ENCODE measurements at places on chromosomes 16 and 17. TPM values are rescaled to one million over a fixed set of nuclear protein-coding genes. Genes with fewer than 3 reads are reported as not detected.
A peak's percentile ranks its signal among the peaks of the same experiment; 100 is the strongest.

- DNase-seq = no peak
Observed at GRCh38 chr16:67902831-67903230, 9.8 kb downstream of the PSKH1 start.

DNA sequence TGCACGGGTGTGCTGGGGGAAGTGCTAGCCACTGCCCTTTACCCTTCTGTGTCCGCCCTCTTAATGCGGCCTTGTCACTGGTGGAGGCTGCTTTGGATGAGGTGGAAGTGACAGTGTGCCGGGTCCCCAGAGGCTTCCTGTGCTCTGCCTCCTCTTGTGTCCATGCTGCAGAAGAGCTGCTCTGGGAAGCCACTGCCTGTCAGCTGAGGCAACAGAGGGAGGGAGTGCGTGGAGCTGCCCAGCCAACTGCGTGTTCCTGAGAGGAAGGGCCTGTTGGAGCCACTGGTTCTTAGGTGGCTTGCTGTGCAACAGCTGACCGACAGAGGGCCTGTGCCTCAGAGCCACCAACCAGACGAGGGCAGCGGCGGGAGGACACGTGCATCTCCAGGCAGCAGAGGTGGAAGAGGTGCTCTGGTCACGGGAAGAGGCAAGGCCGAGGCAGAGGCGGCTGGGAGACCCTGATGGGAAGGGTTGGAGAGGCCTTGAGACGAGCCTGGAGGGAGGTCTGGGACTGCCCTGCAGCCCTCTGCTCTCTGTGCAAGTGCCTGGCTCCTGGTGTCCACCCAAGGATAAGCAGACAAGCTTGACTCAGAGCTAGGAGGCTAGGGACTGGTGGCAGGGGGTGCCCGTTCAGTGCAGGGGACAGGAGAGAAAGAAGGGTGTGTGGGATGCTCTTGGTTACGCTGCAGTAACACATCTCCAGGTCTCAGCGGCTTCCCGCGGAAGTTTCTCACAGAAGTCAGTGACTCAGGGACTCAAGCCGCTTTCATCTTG lies 25.4 kb downstream of the B9D1 start:
- DNase-seq = no peak

DNA sequence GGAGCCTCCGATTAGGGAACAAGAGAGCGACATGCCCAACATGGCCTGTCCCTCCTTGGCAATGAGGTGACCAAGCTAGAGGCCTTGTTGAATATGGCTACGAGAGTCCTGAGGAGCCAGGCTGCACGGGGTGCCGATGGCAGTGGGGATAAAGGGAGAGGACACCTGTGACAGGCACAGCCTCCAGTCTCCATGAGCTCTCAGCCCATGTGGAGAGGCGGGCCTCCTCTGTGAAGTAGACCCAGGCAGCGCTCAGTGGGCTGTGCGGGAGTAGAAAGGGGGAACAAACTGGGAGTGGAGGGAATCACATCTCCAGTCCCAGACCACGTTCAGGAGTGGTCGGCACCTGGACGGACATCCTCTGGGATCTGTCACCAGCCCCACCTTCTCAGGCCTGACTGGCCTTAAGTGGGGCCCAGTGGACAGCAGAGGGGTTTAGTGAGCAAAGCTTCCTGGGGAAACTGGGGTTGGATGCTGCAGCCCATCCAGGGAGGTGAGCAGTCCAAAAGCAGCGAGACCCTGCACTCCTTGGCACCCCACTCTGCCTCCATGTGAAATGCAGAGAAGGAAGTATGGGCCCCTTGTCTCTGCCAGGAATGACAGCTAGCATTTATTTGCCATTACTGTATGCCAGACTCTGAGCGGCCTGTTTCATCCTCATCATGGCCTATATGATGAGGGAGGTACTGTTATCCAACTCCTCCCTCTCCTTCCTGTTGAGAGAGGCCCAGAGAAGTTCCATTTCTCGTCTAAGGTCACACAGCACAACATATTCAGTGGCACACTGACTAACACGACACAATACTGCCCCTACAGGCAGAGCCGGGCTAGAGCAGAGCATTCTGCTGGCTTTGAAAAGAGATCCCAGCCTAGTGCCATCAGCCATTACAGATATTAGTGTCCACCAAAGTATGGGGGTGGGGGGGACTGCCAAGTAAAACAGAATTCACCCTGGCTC lies 4.5 kb upstream of the TMEM92 start:
- peak; percentile 88 for DNase-seq

GRCh38 chr17:48129981-48130380 lies 22.4 kb downstream of the SNX11 start:
- DNase-seq = no peak

GRCh38 chr16:85126394-85126704 lies 14.1 kb upstream of the CIBAR2 start:
- DNase-seq = no peak

DNA sequence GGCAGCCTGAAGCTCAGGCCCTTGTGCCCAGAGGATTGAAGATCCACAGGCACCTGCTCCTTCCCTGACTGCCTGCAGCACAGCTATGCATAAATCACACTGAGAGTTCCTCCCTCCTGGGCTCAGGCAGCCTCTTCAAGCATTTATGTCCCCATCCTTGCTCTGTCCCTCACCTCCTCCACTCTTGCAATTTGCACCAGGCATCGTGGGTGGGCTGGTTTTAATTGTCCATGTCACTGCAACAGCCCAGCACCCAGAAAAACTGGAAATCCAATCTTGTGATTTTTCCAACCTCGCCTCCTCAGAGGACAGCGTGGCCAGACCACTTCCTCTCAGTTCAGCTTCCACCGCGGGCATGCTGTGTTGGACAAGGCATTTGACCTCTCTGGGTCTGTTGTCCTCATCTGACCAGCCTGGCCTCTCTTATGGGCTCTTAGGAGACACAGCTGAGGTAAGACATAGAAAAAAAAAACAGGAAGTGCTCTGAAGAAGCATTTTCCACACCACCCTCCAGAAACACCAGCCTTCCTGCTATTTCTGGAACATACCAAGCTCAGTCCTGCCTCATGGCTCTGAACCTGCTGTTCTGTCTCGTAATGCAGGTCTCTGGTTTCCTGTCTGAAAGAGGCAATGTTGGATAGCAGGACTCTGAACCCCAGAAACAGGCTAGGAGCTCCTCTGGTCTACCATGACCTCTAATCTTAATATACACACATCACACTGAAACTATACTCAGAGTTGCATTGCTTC lies 8.3 kb downstream of the TMEM114 start:
- DNase-seq = no peak

DNA sequence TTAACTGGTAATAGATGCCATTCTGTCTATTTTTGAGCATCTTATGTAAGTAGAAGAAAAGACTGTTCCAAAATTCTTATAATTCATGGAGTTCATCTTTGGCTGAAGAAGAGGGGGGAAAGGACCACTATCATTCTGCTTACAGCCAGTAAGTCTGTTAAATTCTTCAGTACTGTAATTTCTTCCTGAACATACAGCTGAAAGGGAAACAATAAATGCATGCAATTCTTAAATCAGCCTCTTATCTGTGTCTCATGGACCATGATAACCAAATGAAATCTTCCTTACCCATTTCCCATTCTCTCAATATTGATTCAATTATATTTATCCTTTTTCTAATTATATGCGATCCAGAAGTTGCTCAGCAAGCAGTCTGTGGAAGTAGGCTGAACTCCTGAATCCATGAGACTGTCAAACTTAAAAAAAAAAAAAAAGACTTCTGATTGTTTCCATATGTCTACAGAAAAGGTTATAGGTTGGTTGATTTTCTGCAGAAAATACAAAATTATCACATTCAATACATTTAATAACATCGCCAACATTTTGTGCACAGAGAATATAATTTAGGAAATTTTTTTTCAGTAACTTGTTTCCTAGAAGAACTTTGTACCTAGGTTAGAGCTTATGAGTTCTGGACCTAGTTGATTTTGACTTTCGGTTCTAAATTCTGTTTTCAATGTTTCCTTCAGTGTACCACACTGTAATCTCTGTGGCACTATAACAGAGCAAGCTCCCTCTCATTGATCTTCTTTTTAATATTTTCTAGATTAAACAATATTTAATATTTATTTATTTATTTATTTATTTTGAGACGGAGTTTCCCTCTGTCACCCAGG lies 1.2 kb upstream of the ABCA9 start:
- DNase-seq = no peak

DNA sequence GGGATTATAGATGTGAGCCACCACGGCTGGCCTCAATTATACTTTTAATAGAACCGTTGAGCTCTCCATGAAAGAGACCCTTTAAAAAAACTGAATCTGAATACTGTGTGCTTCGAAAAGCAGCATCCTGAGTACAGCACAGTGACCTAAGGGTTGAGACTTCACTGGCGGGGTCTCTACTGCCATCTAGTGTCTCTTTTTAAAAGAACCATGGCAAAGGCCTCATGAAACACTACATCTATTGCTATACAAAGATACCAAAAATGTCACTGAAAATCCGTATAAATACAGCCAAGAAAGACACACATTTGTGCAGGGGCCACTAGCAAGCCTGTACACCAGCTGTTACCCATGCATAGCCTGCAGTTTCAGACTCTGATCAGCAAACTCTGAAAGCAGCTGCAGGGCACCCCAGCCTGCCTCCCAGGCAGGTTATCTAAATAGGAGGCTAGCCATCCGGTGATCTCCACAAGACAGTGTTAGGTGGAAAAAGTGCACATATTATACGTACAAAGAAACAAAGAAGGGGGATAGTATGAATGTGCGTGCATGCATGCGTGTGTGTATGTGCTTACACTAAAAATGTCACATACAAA lies 35.3 kb downstream of the NPLOC4 start:
- DNase-seq = no peak

- no peak for DNase-seq
Observed at GRCh38 chr16:20383106-20384029, 21.2 kb downstream of the PDILT start.

DNA sequence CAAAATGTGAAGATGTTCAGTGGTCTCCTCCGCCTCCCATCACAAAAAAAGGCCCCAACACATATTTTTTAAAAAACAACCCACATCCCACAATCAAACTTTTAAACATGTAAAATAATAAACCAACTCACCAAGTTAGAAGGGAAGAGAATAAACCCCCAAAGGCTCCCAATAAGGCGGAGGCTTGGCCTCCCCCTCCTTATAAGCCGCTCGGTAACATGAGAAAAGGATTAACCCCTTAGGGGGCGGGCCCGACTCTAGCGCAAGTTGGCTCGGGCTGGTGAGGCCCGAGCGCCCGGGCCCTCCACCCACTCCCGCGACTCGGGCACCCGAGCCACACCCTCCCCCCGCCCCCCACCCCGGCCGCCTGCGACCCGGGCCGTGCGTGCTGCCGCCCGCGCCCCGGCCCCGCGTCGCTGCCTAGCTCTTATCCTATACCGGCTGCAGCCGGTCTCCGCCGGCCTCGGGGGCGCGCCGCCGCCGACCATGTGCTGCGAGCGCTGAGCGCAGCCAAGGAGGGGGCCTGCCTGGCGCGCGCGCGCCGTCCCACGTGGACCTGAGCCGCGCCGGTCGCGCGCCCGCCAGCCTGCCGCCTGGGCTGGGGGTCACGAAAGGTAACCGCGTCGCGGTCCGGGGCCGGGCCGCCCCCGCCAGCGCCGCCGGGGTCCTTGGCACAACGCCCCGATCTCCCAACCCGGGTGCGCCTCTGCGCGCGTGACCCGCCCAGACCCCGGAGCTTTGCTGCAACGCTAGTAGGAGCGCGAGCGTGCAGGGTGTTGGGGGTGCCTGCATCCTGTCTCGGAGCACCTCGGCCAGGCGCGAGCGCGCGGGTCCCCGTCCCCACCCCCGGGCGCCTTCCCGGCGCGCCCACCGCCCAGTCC lies at the start of the genes ARSG and SLC16A6:
Gene ARSG (plus strand): TSS at position 541 of the 881 bp plus-strand sequence. CDS start 15,999 bp downstream, outside the sequence.
Gene SLC16A6 (minus strand): TSS at position 173 of the 881 bp plus-strand sequence. CDS start 12,807 bp downstream, outside the sequence.
- peak; percentile 90 for DNase-seq

- no peak for DNase-seq
Observed at GRCh38 chr16:57867000-57867561, 64.8 kb upstream of the KIFC3 start.

GRCh38 chr17:79075861-79076406 lies 1.3 kb downstream of the ENGASE start:
- DNase-seq = no peak

- no peak for DNase-seq
Observed at GRCh38 chr16:64051824-64052223, 1070.0 kb downstream of the CDH11 start.

- DNase-seq = no peak
Observed at GRCh38 chr16:64762211-64762610, 359.7 kb downstream of the CDH11 start.

DNA sequence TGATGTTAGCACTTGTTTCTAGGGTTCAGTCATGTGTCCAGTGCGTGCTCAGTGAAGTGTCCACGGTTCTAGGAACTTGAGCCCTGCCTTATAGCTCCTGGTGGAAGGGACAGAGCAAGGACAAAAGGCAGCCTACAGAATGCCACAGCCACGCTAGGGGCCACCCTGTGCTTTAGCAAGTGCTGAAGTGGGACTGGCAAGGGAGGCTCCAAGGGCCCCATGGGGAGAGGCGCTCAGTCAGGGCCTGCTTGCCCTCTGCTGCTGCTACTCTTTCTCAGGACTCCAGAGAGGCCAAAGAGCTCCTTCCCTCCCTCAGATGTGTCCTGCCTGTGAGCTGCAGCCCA lies 6.8 kb downstream of the NT5C start:
- DNase-seq = no peak

DNA sequence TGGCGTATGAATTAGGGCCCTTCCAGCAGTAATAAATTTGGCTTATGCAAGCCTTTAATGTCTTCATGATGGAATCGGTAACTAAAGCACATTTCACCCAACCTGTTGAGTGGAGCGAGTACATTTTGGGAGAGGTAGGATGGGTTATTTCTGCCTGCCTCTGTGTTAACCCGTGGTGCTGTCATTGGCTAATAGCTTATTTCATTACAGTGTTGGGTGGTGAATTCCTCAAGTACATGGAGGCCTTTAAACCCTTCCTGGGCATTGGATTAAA lies 17.8 kb upstream of the TBKBP1 start:
- no peak for DNase-seq

- DNase-seq = no peak
Observed at GRCh38 chr17:29682987-29683386, 60.3 kb upstream of the CORO6 start.

- no peak for DNase-seq
Observed at GRCh38 chr16:87960296-87960695, 9.1 kb downstream of the BANP start.

DNA sequence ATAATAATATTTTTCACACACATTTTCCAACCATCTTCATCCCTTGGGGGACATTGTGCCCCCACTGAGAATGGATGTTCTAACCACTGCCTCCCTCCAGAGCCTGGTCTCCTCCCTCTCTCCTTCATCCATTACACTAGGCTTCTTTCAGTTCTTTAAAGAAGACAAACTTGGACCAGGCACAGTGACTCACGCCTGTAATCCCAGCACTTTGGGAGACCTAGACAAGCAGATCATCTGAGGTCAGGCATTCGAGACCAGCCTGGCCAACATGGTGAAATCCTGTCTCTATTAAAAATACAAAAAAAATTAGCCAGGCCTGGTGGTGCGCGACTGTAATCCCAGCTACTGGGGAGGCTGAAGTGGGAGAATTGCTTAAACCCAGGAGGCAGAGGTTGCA lies 6.5 kb downstream of the ALOX15 start:
- DNase-seq = no peak

GRCh38 chr16:90033387-90033786 lies 14.1 kb upstream of the DBNDD1 start:
- no peak for DNase-seq

ZNF385C gene
- not detected for total RNA-seq

SMIM36 gene
- not detected for total RNA-seq

TLCD2 gene
- total RNA-seq = 30.1 TPM

NHERF2 gene
- total RNA-seq = 238 TPM

C1QTNF8 gene
- not detected for total RNA-seq

TEKT5 gene
- not detected for total RNA-seq
